ENCODE measurements at places on chromosomes 12 and 14.

DNA sequence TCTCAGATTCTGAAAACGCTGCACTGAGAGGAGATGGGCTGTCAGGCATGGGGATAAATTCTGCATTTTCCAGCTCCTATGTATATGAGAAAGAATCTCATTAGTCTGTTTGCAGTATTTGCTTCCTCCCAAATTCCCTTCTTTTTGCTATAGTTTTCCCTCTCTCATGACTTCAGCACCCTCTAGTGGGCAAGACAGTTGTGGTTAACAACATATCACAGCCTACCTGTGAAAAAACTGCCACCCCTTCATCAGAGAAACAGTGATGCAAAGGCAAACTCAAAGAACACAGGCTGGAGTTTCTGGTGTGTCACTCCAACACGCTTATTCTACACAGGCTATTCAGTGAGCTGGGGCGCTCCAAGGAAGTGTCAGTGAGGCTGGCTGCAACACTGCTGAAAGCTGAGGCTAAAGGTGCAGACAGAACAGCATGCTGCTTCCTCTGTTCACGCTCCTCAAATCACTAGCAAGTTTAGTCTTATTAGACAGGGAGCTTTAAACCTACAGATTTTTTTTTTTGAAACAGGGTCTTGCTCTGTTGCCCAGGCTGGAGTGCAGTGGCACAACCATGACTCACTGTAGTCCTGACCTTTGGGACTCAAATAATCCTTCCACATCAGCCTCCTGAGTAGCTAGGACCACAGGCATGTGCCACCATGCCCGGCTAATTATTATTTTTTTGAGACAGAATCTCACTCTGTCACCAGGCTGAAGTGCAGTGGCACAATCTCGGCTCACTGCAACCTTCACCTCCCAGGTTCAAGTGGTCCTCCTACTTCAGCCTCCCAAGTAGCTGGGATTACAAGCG is 19.3 kb downstream of the ZC2HC1C start:
- DNase-seq, result peak; percentile 6

GRCh38 chr14:87805315-87805723 is 187.7 kb downstream of the GALC start:
- no peak for DNase-seq

- DNase-seq, result no peak
Observed at GRCh38 chr12:40892528-40892927, 200.3 kb downstream of the CNTN1 start.

DNA sequence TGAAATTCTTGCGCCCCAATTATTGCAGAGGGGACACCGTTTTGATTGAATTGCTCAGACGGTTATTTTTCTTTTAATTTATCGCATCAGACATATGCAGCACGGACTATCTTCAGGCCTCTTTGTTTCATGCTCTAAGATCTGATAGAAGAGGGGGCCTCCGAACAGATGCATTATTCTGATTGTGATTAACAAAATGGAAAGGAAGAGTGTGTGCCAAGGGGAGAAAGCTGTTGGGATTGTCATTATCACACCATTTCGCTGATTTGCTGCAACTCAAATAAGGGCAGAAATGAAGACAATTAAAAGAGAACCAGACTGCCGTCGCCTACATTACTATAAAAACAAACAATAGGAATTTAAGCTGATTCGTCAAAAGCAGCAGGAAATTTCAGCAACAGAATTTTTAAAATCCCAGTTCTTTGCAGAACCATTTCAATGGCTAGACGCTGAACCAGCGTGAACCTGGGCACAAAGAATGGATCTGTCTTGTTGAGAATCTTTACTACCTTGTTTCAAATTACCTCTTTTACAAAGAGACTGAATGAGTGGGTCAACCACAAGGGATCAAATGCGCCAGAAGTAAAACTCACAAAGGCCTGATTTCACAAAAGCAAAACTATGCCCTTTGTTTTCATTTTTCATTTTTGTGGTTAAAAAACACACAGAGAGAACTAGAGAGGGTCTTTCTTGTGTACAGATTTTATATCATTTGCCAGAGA is 30.6 kb downstream of the TMEM132D start:
- DNase-seq, result no peak

GRCh38 chr12:54980341-54980740 is 4.2 kb downstream of the TESPA1 start:
- no peak for DNase-seq

DNA sequence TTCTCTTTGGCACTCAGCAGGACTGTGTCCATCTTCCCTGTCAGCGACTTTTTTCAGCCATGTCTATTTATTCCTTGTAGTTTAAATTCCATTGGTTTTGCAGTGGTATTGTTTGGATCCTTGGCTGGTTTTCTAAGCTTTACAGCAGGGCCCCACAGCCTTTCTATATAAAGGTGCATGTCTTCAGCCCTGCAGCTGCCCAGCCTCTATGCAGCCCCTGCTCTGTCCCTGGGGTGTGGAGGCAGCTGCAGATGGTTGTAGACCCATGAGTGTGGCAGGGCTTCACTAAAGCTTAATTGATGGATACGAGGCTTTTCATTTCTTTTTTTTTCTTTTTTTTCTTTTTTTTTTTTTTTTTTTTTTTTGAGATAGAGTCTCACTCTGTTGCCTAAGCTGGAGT is 29.7 kb downstream of the SFSWAP start:
- no peak for DNase-seq

DNA sequence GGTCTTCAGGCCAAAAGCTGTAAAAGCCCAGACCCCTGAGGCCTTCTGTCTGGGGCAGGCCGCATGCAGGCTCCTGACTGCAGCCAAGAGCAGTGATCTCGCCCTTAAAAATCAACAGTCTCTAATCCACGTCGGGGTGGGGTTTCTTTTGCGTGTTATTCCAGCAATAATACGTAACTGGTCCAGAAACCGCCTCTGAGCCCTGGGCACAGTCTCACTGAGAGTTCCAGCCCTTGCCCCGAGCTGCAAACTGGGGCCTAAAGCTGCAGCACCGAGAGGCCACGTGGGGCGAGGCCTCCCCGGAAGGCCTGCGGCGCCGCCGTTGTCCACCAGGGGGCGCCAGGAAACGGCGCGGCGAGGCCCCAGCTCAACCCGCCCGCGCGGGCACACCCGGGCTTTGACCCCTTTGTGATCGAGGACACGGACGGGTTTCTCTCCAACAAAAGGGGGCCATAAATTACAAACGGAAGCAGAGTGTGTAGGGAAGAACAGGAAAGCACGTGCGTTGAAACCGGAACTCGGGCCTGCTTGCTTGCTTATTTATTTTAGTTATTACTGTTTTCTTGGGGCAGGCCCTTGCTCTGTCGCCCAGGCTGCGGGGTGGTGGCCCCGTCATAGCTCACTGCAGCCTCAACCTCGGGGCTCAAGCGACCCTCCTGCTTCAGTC is 87.2 kb downstream of the NINJ2 start:
- peak; percentile 41 for DNase-seq

DNA sequence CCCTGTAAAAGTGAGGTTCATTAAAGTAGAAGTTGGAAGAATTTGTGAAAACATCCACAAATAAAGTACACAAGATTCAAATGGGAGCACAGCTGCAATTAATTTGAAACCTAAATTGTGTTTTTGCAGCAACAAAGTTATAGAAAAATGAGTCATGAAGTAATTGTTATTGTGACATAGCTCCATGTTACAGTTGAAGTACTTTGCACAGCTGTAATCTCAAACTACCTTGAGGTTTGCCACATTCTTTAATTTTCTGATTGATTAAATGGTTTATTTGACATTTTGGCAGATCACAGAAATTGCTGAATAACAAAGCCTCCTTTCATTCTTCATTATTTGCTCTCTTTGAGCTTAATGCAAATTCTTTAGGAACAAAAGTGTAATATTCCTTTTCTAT is 111.3 kb downstream of the RMST start:
- DNase-seq, result no peak

GRCh38 chr14:74846968-74847665 is 28.8 kb downstream of the PROX2 start:
- no peak for DNase-seq

DNA sequence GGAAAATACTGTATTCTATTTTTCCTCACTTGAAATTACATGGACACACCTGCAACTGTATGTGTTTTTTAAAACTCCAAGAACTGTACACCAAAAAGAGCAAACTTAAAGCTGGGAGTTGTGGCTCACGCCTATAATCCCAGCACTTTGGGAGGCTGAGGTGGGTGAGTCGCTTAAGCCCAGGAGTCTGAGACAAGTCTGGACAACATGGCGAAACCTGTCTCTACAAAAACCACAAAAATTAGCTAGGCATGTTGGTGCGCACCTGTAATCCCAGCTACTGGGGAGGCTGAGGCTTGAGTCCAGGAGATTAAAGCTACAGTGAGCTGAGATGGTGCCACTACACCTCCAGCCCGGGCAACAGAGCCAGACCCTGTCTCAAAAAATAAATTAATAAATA is 95.9 kb downstream of the SINHCAF start:
- DNase-seq, result no peak

GRCh38 chr14:76953311-76953945 is 75.1 kb downstream of the IRF2BPL start:
- DNase-seq, result peak; percentile 85

- DNase-seq, result peak; percentile 48
Observed at GRCh38 chr14:52355526-52355925, 41.4 kb downstream of the PTGER2 start.

GRCh38 chr14:74218462-74218861 is 20.8 kb upstream of the VSX2 start:
- DNase-seq, result no peak

DNA sequence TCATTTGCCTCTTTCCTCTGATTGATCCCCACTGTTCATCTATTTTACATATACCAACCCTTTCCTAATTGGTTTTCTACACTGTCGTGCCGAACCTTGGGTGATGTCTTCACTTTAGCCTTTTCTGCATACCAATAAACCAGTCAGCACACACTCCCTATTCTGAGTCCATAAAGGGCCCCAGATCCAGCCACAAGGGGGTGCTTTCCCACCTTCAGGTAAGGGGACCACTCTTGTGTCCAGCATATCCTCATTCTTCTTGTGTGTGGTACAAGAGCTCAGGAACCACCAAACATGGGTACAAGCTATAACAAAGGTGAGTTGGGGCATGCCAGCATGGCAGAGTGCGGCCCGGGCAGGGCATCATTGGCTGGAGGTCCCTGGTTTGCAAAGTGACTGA is 859.8 kb downstream of the FSCB start:
- no peak for DNase-seq

GRCh38 chr12:62694632-62695031 is 228.0 kb downstream of the MON2 start:
- no peak for DNase-seq

DNA sequence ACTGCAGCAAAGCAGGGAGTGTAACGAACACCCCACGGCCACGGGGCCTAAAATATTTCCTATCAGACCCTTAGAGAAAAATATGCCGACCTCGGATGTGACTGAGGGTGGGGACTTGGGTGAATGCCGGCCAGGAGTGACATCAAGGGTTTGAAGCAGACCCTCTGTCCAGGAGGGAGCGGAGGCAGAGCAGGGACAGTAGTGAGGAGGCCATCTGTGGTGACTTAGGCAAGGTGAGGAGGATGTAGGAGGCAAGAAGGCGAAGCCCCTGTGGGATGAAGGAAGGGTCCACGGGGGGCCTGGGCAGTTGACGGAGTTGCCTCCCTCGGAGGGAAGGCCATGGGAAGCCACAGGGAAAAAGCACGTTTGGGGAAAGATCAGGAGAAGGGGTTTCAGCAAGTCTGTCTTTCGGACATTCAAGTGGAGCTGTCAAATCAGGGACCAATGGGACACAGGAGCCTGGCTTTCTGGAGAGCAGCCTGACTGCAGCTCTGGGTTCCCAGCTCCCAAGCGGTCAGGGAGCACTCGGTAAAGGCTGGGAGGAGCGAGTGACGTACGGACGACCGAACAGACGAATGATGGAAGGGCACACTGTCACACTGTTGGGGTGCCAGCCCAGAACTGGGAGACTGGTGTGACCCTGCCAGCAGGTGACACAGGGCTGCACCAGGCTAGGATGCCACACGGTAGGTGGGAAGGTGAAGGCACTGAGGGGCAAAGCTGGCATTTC is 74.3 kb downstream of the MOK start:
- DNase-seq, result no peak

DNA sequence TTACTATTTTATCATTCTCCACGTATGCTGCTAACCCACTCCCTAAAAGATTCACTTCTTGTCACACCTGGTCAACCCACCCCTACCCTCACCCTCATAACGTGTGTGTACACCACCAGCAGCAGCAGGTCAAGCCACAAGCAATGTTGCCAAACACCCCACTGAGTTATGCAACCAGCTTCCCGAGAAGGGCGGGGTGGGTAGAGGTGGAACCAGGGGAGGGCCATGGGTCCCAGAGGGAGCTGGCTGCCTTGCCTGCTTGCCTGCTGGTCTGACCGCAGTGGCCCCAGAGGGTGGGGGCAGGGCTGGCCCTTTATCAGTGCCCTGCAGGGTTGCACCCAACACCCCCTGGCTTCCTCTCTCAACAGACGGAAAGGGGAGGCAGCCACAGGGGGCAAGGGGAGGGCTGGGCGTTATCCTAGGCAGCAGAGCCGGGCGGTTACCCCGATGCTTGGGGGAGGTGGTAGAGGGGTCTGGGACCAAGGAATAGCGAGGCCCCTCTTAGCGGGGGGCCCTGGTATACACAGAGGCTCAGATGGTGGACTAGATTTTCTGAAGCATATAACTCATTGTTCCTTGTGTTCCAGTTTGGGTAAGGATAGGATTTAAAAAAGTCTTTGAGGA is 3.5 kb upstream of the NFE2 start:
- DNase-seq, result no peak

DNA sequence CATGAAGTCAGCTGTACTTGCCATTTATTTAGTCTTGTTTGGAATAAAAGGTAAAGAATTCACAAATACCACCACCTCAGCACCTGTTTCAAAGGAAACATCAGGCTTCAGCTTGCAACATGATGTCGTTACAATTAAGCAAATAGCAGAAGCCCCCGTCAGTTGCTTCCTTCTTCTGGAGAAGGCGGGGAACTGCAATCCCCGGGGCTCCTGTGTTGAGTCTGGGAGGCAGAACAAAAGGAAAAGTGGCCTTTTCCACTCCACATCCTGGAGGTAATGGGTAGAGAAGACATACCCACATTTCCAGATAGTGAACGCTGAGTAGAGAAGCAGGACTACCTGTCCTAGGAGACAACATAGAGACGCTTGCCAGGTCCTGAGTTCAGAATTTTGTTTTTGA is 92.8 kb downstream of the DNAH10 start:
- DNase-seq, result no peak

DNA sequence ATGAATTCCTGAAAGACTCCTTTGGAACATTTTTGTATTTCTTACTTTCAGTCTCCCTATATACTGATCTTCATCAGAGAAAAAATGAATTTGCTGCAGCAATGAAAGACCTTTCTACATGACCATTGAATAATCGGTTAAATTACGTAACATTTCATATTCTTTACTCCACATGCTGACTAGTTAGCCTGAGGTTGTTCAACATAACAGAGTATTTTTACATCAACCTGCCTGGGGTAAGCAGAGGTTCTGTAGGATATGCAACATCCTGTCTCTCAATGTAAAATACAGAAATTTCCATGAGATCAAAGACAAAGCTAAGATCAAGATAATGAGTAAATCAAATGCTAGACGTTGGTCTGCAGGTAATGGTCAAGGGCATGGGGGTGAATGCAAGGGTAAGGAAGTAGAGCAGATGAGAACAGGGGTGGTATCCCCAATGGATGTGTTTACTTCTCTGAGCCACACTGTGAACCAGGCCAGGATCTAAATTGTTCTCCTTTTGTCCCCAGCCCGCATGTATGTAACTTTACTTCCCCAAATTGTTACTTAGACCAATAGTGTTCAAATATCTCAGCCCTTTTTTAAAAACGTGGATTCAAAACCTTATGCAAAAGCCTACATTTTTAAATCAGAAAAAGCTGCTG is 45.4 kb downstream of the DUSP6 start:
- no peak for DNase-seq

Data from RCC 7860 (cell line).